ENCODE measurements at places on chromosomes 4 and X.
A peak's percentile ranks its signal among the peaks of the same experiment; 100 is the strongest.

DNA sequence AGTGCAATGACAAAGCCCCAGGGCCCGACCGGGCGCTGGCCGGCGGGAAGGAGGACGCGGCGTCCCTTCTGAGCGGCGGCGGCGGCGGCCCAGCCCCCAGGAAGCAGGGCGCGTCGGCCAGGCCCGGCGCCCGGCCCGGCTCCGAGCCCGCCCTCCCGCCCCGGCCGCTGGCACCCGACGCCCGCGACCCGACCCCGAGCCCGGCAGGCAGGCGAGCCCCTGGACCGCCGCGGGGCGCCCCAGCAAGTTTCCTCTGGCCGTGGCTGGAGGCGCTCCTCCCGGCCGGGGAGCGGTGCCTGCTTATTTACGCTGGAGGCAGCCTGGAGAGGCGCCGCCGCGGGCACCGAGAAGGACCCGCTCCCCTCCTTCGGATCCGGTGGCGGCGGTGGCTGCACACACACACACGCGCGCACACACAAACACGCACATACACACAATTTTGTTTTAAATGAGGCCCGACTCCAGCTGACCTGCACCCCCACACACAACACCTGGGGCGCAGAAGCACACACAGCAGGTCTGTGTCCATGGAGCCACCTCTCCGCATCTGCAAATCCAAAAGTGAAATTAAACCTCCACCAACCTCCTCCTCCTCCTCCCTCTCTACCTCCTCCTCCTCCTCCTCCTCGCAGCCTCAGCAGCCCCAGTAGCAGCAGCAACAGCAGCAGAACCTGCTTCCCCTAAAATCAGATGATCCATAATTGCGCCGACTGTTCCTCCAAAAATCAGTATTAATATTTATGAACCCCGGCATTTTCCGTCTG lies 669 bp downstream of the IRF2 start:
- peak; percentile 47 for DNase-seq

DNA sequence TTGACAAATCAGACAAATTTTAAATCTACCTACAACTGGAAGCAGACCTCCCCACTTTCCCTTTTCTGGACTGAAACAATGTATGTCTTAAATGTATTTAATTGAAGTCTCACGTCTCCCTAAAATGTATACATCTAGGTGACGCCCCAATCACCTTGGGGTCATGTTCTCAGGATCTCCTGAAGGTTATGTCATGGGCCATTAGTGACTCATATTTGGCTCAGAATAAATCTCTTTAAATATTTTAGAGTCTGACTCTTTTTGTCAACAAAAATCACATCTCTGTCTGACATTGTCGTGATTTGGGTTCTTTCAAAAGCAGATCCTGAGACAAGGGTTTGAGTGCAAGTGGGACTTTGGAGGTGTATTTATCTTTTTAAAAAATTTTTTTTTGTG lies 26.2 kb upstream of the BOD1L1 start:
- DNase-seq, result no peak

- no peak for DNase-seq
Measured at GRCh38 chr4:62226082-62226481, 1026.0 kb downstream of the ADGRL3 start.

- no peak for DNase-seq
Measured at GRCh38 chr4:86280246-86280645, 79.6 kb downstream of the MAPK10 start.

- no peak for DNase-seq
Measured at GRCh38 chr4:5084911-5085475, 33.7 kb downstream of the STK32B start.

GRCh38 chr4:110005461-110006056 lies 92.9 kb downstream of the EGF start:
- DNase-seq, result no peak

- no peak for DNase-seq
Measured at GRCh38 chr4:58734030-58734674, 1624.0 kb upstream of the IGFBP7 start.

All from nucleus accumbens (tissue), 56 donors.